ENCODE measurements at places on chromosomes 1 and 21. TPM values are rescaled to one million over a fixed set of nuclear protein-coding genes. Genes with fewer than 3 reads are reported as not detected.

DNA sequence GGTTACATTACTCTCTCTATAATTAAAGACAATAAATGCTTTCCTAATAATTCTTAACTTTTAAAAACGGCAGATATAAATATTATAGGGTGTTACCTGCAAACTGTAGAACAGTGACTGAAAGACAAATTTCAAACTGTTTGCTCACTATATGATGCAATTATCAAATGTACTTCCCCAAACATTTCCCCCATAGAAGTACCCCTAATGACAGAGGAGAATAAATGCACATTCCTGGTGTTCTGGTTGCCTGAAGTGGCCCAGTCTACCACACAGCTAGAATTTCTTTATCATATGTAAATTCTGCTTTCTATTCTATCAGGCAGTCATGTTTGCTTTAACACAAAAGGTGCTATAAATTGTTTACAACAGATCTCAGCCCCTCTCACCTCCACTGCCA lies 70.4 kb downstream of the VAV3 start:
- ATAC-seq = no peak

FAM177B gene
- total RNA-seq = 0.64 TPM

- ATAC-seq = no peak
These were observed 10.8 kb downstream of the KCNN3 start for GRCh38 chr1:154859151-154859785.

RUNX1 gene
- 18.3 TPM for total RNA-seq

GRCh38 chr1:29183287-29183686 lies 1.6 kb upstream of the SRSF4 start:
- ATAC-seq = no peak

DNA sequence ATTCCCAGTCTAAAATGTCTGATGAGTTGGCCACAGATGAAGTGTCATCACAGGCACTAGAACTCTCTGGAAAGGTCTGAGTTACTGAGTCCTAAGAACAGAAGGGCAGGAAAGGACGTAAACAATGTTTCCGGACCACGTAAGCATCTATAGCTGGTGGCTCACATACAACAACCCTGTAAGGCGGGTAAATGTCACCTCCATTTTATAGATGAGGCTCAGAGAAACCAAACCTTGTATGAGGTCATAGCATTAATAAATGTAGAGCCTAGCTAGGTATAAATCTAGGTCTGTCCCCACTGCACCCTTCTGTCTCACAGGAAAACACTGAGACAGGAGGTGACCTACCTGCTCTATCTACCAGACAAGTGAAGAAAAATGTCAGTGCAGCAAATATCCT lies 86.6 kb downstream of the CSMD2 start:
- no peak for ATAC-seq

ARHGEF16 gene
- 19.9 TPM for total RNA-seq

GRCh38 chr21:33762803-33763581 lies 120.7 kb downstream of the ITSN1 start:
- ATAC-seq = no peak

S100A5 gene
- not detected for total RNA-seq
